Fibroblast of pulmonary artery (primary cell): ENCODE measurements at places on chromosomes 3 and 15.

DNA sequence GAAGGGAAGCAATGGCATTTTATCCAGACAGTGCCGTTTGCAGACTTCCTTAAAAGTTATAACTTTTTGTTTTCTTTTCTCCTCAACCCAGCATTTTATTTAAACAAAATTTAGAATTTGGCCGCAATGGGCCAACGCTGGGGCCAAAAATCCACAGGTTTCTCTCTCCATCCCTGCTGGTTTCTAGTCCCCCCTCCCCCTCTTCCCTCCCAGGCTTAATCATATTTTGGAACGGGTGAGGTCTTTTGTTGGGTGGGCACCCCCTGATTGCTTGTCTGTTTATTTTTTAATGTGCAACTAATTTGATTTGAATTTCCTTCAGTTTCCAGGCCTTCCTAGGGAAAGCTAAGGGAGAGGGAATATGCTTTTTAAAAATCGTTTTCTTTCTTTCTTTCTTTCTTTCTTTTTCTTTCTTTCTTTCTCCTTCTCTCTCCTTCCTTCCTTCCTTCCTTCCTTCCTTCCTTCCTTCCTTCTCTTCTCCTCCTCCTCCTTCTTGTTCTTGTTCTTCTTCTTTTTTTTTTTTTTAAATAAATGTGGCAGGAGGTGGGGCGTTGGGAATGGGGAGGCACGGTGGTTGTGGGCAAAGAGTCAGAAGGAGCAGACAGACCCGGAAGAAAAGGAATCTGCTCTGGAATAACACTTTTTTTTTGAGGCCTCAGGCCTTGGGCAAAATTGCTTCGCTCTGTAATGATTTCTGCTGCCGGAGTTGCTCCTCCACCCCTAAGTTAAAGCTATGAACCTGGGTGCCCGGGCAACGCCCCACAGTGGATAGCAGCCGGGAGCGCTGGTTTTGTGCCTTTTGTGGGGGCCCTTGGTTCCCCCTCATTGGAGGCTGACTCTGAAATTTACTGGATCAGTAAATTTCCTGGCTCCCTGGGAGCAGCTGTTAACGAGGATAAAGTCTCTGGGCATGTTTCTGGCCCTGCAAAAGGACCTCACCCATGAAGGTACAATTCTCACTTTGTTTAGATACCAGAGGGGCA, 1.9 kb downstream of the FNDC3B start:
- DNase-seq: peak; percentile 68

GRCh38 chr15:101523560-101523940, 34.0 kb upstream of the PCSK6 start:
- DNase-seq: no peak

- no peak for DNase-seq
Observed at GRCh38 chr3:184751204-184752040, 39.6 kb upstream of the MAGEF1 start.

DNA sequence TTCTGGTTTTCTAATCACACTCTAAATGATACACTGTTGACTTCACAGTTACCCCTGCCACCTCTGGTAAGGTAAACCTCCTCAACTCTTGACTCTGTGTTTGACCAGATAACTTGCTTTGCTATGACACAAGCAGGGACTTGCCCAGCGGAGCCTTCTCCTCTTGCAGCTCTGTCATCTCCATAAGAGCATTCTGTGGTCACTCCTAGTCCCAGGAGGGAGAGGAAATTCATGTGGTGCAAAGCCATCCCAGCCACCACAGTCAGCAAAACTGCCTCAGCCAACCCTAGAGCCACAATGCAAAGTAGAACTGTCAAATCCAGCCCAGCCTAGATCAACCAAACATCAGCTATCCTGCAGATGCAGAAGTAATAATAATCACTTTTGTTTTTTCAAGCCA, 144.7 kb upstream of the GADL1 start:
- DNase-seq: no peak

DNA sequence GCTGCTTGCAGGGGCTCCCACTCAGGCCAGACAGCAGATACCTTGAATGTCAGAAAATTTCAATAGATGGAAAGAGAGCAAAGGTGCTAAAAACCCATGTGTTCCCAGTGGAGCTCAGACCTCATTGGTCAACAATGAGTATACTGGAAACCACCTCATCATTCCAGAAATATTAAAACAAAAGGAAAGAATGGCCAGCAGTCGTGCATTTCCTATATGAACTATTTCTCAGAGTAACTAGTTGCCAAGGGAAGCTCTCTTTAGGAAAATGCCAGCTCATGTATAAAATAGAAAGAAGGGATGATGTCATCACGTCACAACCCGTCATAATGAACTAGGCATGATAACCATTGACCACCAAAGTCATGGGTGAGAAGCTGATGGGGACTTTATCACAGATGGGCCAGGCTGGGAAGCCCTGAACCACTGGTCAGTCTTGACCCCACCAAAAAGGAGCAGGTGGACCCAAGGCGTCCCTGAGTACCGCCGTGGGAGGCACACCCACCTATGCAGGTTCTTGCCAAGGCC, 17.5 kb downstream of the DNAJB8 start:
- DNase-seq: peak; percentile 11

GRCh38 chr15:100254285-100254684, 87.5 kb downstream of the ADAMTS17 start:
- DNase-seq: no peak

DNA sequence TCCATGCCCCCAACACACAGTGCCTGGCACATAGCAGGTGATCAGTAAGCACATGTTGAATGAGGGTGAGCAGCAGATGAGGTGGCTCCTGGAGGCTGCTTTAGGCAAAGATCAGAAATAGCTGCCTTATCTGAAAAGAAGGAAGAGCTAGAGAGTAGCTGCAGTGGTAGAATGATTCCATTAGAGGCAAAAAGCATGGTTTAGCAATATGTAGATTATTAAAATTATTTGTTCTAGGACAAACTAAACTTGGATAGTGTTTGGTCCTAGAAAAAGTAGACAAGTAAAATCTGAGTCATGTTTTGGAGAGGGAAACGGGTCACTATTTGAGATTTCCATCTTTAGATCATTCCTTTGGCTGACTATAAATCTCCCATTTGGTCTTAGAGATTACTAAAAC, 32.1 kb downstream of the KIF7 start:
- DNase-seq: no peak

GRCh38 chr3:128100638-128101037, 23.0 kb downstream of the RUVBL1 start:
- no peak for DNase-seq

DNA sequence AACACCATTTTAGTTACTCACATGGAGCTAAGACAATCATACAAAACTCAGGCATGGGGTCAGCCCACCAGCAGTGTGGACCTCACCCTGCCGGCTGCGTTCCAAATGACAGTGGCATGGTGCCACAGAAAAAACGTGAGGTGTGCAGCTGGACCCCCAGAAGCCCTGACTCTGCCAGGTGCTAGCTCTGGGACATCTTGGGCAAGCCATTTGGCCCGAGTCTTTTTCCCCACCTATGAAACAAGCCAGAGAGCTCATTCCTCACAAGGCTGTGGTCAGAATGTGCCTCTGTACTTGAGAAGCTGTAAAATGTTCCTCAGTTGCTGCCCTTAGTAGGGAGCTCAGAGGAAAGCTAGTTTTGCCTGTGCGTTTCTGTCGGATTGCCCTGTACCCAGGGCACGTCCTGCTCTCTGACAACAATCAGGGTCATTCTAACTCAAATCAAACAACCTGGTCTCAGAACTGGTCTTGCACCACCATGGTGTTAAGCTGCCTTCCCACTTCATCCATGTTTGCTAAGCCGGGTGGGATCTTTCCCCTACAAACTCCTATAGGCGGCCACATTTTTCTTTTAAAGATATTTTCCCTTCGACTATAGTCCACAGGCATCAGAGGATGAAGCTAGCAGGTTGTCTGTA, 44.9 kb downstream of the LIPC start:
- DNase-seq: no peak

DNA sequence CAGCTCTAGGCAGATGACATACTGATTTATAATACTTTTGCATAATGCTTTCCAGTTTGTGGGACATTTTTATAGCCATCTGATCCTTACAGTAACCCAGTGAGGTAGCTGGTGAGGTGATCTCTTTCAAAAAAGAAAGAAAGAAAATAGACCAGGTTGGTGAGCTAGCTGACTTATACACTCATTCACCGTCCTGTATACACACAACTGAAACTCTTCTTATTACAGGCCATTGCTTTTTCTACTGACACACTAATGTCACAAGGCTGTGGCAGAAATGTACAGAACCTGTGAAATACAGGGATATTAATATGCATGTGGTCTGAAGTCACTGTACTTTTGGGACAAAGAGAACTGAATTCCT, 150.2 kb upstream of the BHLHE40 start:
- no peak for DNase-seq

DNA sequence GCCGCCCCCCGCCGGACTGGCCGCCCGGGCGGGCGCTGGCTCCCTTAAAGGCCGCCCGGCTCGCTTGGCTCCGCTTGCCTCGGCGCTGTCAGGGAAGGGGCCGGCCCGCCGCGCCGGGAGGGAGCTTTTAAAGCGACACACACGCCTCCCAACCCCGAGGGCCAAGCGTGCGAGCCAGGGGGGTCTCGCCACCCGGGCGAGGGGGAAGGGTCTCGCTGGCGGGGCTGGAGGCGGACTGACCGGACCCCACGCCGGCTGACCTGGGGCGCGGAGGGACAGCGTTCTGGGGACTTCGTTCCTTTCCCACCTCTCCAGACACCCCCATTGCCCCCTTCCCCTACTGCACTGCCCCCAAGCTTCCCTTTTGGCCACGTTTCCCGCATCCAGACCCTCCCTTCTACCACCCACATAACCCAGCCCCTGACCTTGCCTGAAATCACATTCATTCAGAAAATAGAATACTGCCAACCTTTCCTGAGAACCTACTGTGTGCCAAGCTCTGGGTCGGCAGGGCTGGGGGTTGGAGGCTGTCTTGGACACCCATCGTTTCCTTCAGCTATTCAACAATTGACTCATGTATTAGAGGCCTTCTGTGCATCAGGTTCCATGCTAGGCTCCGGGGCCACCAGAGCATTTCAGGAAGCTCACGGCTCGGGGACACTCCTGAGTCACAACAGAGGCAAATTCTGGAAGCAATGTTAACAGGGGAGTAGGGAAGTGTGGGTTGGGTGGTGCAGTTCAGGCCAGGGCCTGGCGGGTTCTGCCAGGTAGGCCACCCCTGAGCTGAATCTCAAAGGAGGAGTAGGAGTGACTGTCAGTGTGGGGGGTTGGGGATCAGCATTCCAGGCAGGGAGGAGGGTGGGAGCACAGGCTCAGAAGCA, at the start of gene INSYN1:
Gene INSYN1 (minus strand): TSS at position 102 of the 881 bp plus-strand sequence. CDS start 2,221 bp downstream, outside the sequence.
- peak; percentile 44 for DNase-seq

DNA sequence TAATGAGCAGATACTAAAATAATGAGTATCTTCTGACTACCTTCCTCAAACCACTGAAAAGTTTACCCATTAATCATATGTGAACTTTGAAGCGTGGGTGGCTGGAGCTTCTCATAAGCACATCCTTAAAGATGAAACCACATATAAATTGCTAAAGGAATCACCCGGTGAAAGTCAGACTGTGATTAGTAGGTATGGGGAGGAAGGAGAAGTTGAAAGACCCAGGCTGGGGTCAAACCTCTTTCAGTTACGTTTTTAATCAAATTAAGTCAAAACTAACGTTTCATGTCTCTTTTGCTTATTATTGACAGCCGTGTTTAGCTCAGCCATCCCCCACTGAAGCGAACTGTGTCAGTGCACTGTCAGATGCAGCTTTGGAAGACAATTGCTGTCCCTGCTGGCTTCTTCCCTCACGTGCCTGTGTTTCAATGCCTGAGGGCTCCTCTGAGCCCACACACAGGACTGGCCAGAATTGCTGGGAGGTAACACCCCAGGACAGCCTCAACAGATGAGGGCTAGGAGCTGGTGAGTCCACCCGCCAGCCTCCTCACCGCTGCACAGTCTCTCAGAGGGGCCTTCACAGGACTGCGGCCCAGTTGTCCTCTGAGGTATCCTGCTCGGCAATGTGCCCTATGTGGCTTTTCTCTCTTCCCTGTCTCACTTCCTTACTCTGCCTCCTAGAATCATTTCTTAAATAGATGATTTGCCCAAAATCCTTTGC, 29.3 kb upstream of the SH3BP5 start:
- DNase-seq: no peak

DNA sequence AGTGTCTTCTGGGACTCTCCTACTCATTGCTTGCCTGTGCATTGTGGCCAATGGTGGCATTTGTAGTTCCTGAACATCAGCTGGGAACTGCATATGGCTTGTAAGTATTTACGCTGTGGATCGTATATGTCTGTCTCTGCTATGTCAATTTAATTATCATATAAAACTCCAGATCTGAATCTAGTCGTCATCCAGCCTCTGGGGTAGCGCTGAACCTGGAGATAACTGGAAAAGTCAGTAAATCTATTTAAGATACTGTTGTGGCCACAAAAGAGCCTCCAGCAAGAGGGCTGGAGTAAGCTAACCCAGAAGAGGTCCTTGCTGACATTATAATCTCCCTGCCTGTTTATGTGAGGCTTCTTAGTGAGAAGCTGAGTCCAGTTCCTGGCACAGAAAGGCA, 21.6 kb downstream of the MFSD1 start:
- no peak for DNase-seq
